ENCODE measurements at places on chromosomes 2 and 18. TPM values are rescaled to one million over a fixed set of nuclear protein-coding genes. Genes with fewer than 3 reads are reported as not detected.

Gene PAX3
- total RNA-seq: 0.03 TPM

DNA sequence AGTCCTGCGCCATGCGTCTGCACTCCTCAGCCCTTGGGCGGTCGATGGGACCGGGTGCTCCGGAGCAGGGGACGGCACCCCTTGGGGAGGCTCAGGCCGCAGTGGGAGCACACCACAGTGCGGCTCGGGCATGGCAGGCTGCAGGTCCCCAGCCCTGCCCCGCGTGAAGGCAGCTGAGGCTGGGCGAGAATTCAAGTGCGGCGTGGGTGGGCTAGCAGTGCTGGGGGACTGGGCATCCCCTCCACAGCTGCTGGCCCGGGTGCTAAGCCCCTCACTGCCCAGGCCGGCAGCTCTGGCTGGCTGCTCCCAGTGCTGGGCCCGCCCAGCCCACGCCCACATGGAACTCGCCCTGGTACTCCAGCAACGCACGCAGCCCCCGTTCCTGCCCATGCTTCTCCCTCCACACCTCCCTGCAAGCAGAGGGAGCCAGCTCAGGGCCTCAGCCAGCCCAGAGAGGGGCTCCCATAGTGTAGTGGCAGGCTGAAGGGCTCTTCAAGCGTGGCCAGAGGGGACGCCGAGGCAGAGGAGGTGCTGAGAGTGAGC is 198.3 kb upstream of the CNTNAP5 start:
- no peak overlapping the region for H3K27ac ChIP-seq
- H3K4me1 ChIP-seq: no peaks in the 10 kb centered on the region
- no peak overlapping the region for H3K4me3 ChIP-seq
- DNase-seq: no peak
- no peaks in the 10 kb centered on the region for H3K27me3 ChIP-seq
- H3K36me3 ChIP-seq: no peaks in the 10 kb centered on the region

- H3K27me3 ChIP-seq: no peaks in the 10 kb centered on the region
- H3K36me3 ChIP-seq: peaks cover 31% of the 10 kb centered on the region
Measured at GRCh38 chr2:85839461-85839860, 49.3 kb downstream of the ST3GAL5 start.

GRCh38 chr18:75612456-75612855 is 185.0 kb upstream of the SMIM21 start:
- no peak overlapping the region for H3K4me3 ChIP-seq
- H3K4me1 ChIP-seq: peaks cover 13% of the 10 kb centered on the region
- DNase-seq: no peak
- H3K36me3 ChIP-seq: no peaks in the 10 kb centered on the region
- no peak overlapping the region for H3K27ac ChIP-seq

DNA sequence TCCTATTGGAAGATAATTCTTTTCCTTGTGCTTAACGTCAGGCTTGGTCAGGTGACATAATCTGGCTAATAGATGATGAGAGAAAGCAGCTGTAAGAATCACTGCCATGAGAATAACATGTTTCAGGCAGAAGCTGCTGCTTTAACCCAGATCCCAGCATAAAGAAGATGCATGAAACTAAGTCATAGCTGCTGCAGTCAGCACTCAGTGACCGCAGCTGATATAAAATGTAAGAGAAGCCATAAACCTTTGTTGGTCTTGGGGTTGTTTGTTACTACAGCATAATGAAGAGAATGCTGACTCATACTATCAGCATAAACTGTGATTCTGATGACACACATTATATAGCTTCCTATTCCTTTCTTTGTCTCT is 274.3 kb upstream of the TRIB2 start:
- peaks cover 33% of the 10 kb centered on the region for H3K4me1 ChIP-seq
- H3K4me3 ChIP-seq: no peak overlapping the region
- H3K27ac ChIP-seq: peak overlapping the region; percentile 72

- DNase-seq: peak; percentile 52
- no peak overlapping the region for H3K4me3 ChIP-seq
- peaks cover 21% of the 10 kb centered on the region for H3K36me3 ChIP-seq
- peaks cover 10% of the 10 kb centered on the region for H3K4me1 ChIP-seq
- H3K27me3 ChIP-seq: no peaks in the 10 kb centered on the region
- H3K27ac ChIP-seq: no peak overlapping the region
Measured at GRCh38 chr2:121596221-121597080, 52.8 kb downstream of the CLASP1 start.

DNA sequence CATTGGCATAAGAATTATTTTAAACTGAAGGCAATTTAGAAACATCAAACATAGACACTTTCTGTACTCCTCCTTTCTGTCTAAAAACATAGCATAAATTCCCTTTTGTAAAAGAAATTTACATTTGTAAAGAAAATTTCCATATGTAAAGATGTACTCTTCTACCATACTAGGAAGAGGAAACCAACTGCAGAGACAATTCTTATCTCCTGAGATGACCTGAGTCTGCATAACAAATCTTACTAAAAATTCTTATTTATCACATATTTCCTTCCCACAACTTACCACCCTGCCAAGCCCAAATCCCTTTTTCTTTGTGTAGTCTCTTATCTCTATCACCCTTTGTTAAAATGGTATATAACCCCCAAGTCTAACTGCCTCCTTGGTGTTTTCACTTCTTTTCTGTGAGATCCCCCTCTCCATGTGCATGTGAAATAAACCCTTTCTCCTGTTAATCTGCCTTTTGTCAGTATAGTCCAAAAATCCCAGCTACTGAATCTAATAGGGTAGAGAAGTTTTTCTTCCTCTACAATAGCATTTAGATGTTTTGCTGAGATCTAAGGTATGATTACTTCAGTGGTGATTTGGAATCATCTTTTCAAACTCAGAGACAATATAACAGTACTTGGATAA is 81.0 kb downstream of the CHN1 start:
- peaks cover 12% of the 10 kb centered on the region for H3K4me1 ChIP-seq
- no peak for DNase-seq
- no peak overlapping the region for H3K4me3 ChIP-seq
- no peak overlapping the region for H3K27ac ChIP-seq
- H3K27me3 ChIP-seq: no peaks in the 10 kb centered on the region
- H3K36me3 ChIP-seq: no peaks in the 10 kb centered on the region

GRCh38 chr18:28684746-28685355 is 507.9 kb upstream of the CDH2 start:
- no peak overlapping the region for H3K27ac ChIP-seq
- no peak for DNase-seq
- no peak overlapping the region for H3K4me3 ChIP-seq

DNA sequence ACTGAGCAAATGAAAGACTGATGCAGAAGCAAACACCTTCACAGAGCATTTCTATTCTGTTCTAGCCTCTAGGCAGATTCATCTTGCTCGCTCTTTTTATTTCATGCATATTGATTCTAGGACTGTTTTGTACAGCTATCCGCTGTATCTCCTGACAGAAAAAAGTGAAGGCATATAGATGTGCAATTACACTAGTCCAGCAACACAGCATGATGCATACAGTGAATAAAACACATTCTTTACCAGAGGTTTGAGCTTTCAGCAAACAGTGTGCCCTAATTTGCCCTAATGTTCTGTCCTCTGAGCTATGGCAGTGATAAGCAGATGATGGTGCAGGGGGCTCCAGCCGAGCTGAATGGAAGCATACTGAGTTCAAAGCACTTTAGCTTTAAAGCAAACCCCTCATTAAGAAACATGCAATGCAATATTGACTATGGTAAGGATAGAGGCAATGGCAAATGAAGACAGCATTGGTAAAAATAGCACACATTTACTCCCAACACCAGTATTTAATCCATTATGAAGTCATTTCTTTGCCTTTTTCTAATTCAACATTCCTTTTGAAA is 141.2 kb upstream of the RGPD4 start:
- H3K27ac ChIP-seq: no peak overlapping the region
- DNase-seq: no peak
- no peaks in the 10 kb centered on the region for H3K4me1 ChIP-seq
- H3K4me3 ChIP-seq: no peak overlapping the region
- no peaks in the 10 kb centered on the region for H3K27me3 ChIP-seq

- no peaks in the 10 kb centered on the region for H3K36me3 ChIP-seq
- no peak overlapping the region for H3K4me3 ChIP-seq
- H3K4me1 ChIP-seq: no peaks in the 10 kb centered on the region
- no peaks in the 10 kb centered on the region for H3K27me3 ChIP-seq
- DNase-seq: no peak
- H3K27ac ChIP-seq: no peak overlapping the region
Measured at GRCh38 chr18:37385846-37386778, 179.5 kb downstream of the CELF4 start.

DNA sequence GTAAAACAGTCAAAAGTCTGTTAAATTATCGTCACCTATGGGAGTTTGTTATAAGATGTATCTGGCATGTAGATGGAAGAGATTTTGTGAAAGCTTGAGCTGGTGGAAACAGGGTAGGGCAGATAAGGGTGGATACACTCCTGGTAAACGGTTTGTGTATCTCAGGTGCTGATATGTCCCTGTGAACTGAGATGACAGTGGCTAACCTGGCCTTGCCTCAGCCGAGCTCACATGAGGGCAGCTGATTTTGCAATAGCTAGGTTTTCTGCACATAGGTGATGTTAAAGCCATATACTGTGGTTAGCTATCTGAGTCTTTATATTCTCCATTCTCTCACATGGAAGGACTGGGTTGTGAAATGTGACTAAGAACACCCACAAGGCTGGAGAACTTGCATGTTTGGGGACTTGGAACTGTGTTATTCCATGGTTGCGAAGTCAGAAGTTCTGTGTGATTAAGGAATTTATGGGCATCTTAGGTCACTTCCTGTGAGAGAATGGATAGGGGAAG is 205.1 kb downstream of the TPGS2 start:
- H3K27ac ChIP-seq: no peak overlapping the region
- H3K4me3 ChIP-seq: no peak overlapping the region
- H3K27me3 ChIP-seq: no peaks in the 10 kb centered on the region
- H3K4me1 ChIP-seq: no peaks in the 10 kb centered on the region
